ENCODE measurements at places on chromosomes 1 and 21. TPM values are rescaled to one million over a fixed set of nuclear protein-coding genes. Genes with fewer than 3 reads are reported as not detected.

DNA sequence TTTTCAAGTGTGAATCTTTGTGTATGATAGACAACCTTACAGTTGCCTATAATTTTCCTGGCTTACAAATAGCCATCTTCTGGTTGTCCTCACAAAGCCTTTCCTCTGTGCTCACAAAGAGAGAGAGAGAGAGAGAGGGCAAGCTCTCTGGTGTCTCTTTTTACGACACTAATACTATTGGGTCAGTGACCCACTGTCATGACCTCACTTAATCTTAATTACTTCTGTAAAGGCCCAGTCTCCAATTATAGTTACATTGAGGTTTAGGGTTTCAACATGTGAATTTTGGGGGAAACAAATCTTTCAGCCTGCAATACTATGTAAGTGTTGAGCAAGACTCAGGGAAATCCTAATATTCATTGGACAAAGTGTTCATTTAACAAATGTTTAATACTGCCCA lies 167.4 kb upstream of the COL11A1 start:
- no peak for DNase-seq

- DNase-seq, result peak; percentile 50
Observed at GRCh38 chr1:227395426-227396028, 77.2 kb upstream of the CDC42BPA start.

DNA sequence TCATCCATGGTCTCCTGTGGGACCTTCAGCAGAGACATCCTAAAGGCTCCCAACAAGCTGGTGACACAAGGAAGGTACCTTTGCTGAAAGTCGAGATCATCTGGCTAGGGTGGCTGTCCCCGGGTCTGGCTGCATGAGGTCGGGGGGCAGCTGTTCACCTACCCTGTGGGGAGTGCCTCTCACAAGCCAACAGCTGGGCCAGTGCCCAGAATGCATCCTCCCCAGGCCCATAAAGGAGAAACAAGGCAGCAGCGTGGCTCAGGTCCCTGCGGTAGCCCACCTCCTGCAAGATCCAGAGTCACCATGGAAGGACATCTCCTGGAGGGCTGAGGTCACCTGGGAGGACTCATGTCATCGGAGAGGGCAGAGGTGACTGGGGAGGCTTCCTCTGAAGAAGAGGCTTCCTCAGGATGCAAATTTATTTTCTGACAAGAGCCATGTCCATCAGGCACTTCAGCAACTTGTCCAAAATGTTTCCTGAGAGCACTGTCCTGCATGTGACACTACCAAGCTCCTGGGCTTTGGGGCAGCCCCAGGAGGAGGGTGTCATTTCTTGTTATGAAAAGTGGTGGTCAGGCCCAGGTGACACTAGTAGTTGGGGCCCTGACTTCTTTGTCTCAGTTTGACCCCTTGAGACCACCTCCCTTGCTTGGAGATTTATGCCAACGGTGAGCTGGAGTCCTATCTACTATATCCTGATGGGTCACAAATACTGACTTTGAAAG lies 6.7 kb upstream of the SMYD3 start:
- DNase-seq, result no peak

DNA sequence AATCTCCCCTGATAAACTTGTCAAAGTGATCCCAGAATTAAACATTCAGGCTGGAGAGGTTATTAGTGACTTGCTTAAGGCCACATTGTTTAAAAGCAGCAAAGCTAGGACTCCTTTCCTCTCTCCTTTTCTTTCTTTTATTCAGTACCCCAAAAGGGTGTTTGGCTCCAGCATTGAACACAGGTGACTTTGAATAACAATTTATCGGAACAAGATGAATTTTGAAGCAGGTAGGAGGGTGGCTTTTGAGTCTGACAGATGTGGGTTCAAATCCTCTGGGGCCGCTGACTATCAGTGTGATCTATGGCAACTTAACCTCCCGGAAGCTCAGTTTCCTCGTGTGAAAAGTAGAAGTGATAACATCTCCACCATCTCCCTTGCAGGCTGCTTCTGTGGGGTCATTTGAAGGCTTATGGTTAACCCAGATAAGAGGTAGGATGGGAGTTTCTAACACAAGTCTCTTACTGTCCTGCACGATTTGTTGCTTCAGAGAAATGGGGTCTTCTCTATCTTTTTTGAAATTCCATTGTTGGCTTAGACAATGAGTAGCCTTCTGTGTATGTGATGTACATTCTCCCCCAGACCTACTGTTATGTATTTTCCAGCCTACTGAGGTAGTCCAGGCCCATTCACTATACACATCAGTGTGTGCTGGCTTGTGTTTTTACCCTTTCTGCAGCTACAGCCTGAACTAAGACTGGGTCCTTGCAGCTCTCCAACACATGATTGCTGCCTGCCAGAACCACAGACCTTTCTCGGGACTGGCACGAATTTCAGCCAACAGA lies 29.0 kb downstream of the JUN start:
- DNase-seq, result no peak

- no peak for DNase-seq
Observed at GRCh38 chr1:101205457-101205856, 31.4 kb upstream of the S1PR1 start.

- no peak for DNase-seq
Observed at GRCh38 chr1:38686167-38686926, 173.2 kb downstream of the RRAGC start.

DNA sequence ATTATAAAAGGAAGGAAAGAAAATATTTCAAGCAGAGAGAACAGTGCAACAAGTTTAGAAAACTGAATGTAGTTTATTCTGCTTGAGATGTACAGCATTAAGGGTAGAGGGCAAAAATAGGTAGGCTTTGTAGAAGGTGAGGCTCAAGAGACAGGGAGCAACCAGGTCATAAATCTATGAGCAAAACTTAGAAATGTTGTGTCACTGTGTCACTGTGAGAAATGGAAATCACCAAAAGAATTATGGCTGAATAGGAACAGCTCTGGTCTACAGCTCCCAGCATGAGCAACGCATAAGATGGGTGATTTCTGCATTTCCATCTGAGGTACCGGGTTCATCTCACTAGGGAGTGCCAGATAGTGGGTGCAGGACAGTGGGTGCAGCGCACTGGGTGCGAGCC lies 53.6 kb downstream of the TNFSF4 start:
- DNase-seq, result no peak

The ANXA9 gene
- 1.7 TPM for total RNA-seq

The FMO3 gene
- not detected for total RNA-seq

The RHD gene
- not detected for total RNA-seq

The SPAG17 gene
- 0.78 TPM for total RNA-seq

The SH2D2A gene
- 3.8 TPM for total RNA-seq

Measured in cardiac muscle cell (in vitro differentiated cells and primary cell).